ENCODE measurements at places on chromosomes 16 and 17.
A peak's percentile ranks its signal among the peaks of the same experiment; 100 is the strongest.

GRCh38 chr17:14269473-14269872 is 31.4 kb upstream of the HS3ST3B1 start:
- DNase-seq = no peak

GRCh38 chr17:16488186-16488967 is 3.6 kb downstream of the LRRC75A start:
- DNase-seq = no peak

- DNase-seq = peak; percentile 78
Observed at GRCh38 chr17:59001158-59001814, 105.4 kb downstream of the TRIM37 start.

- no peak for DNase-seq
Observed at GRCh38 chr17:9676820-9677310, 31.5 kb downstream of the USP43 start.

- no peak for DNase-seq
Observed at GRCh38 chr17:42804918-42805367, 6.3 kb downstream of the CNTD1 start.

- no peak for DNase-seq
Observed at GRCh38 chr16:23709536-23709935, 3.5 kb downstream of the ERN2 start.

- DNase-seq = no peak
Observed at GRCh38 chr17:38789185-38789584, 10.2 kb downstream of the PIP4K2B start.

- no peak for DNase-seq
Observed at GRCh38 chr17:6523330-6523729, 33.0 kb downstream of the PITPNM3 start.

DNA sequence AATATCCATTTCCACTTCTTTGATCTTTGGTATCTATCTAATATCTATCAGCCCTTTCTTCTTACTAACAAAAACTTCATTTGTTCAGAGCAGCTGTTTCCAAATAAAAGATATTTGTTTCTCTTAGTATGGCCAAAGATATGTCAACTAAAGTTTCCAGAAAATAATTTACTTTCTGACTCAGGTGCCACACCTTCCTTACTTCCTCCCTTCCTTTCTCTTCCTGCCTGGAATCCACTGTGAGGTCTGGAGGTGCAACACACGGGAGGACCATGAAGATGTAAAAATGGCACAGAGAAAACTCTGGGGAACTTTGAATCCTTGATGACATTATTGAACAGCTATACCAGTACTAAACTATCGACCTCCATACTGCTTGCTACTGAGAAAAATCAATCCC is 14.0 kb downstream of the MED13 start:
- no peak for DNase-seq

GRCh38 chr16:26605626-26606271 is 461.0 kb upstream of the C16orf82 start:
- DNase-seq = no peak

DNA sequence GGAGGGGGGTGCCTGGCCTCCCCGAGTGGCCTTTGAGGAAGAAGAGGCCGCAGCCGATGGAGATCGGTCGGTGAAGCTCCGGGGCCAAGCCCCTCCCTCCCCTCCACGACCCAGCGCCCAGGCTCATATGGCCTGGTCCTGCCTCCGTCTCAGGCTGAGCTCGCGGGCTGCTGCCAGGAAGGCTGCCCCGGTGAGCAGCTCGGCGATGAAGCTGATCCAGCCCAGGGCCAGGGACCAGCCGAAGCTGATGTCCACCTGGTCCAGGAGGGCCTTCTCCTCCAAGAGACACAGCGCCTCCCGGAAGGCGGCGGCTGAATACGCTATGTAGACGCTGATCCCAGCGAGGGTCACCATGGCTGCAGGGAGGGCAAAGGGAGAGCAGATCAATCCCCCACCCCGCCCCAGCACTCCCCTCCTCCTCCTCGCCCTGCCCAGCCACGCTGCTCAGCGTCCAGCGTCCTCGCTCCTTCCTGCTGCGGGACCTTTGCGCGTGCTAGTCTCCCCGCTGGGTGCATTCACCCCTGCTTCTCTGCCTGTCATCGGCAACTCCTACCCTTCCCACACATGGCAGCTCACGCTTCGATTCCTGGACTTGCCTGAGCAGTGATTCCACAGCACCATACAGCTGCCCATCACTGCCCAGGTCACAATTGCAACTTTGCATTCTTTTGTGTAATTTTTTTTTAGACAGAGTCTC is 20.5 kb downstream of the TMEM114 start:
- DNase-seq = no peak

- no peak for DNase-seq
Observed at GRCh38 chr16:26963109-26963508, 103.6 kb upstream of the C16orf82 start.

GRCh38 chr16:58385218-58385773 is 7.0 kb upstream of the GINS3 start:
- no peak for DNase-seq

DNA sequence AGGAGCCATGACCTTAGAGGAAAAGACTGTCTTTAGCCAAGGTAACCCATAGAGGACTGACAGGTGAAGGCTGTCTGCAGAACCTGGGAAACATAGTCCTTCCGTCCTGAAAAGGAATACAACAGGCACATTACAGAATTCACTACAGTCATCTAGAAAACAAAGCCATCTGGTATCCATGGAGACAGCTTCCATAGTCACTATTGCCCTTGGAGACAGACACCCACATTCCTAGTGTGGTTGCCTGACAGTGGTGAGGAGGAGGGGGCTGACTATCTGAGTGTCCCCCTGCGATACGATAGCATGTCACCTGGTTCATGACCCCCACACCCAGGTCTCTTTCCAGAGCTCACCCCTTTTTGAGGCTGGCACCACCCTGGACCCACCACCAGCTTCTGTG is 254.7 kb downstream of the CDH13 start:
- no peak for DNase-seq

GRCh38 chr16:80164966-80165550 is 375.7 kb upstream of the DYNLRB2 start:
- DNase-seq = no peak

DNA sequence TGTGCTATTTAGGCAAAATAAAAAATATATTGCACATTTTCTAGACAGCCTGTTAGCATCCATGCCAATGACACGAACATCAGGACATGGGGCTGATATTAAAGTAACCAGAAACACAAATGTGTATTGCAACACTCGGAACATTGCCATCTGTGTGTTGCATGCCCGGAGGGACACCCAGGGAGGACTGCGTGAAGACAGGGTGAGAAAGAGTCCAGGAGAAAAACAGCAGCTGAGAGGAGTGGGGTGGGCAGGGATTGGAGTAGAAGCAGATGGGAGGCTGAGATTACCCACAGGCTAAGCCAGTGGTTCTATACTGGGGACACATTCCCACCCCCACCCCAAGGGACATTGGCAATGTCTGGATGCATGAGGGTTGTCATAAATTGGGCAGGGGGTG is 114.8 kb downstream of the GRIN2A start:
- no peak for DNase-seq

DNA sequence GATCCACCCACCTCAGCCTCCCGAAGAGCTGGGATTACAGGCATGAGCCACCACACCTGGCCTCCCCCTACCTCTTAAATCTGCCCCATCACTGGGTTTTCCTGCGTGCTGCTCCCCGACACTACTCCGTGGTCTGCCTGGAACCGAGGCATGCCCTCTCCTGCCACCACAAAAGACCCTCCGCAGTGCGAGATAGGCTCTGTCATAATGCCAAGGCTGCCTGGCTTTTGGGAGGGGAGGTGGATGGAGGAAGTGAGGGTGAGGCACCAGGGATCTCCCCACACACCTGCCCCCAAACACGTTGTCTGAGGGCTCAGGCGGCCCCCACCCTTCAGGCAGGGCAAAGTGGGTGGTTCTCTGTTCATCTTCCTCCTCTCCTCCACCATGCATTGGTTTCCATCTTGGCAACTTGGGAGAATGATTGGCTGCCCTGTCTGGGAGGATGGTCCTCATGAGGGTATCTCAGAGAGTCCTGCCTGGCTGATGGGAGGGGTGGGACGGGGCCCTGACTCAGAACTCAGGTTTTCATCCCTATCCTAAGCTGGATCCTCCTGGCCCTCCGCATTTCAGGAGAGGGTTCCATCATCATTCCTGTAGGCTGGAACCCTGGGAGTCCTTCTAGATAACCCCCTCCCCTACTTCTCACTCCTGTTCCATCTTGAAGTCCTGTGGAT is 23.2 kb downstream of the IGFBP4 start:
- DNase-seq = no peak

DNA sequence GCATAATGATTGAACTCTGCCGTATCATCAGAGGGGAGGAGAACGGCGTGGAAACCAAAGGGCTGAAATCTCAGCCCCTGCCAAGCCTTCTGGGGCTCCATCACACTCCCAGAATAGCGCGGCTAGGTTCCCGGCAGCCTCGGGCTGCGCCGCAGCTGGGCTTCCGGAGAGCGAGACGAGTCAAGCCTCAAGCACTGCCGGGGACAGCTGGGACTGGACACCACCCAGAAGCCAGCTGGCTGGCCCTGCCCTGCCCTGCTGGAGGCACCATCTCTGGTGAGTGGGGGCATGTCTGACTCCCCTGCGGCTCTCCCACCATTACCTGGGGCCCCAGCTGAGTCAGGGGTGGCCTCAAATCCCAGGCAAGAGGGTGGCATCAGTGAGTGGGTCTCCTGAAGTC is 7.2 kb upstream of the GPRC5C start:
- no peak for DNase-seq

GRCh38 chr17:47244697-47245096 is 8.9 kb upstream of the ITGB3 start:
- no peak for DNase-seq

DNA sequence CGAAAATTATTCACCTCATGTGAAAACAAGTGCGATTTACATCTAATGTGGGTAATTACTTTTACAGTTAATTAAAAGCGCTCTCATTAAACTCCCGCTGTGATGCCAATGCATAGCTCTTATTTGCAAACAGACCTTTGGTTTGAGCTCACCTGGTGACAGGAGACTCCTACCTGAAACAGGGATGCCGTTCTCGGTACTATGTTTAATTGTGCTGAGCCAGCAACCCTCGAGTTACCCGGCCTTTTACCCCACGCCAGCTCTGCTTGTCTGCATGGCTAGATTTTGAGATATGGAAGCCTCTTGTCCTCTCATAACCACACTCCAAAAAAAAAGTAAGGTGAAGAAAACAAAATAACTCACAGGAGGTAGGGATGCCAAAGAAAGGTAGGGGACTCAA is 690.4 kb upstream of the RBFOX1 start:
- no peak for DNase-seq

GRCh38 chr17:36869856-36870719 is 67.2 kb upstream of the LHX1 start:
- peak; percentile 15 for DNase-seq

GRCh38 chr17:8173056-8173870 is 2.9 kb downstream of the TMEM107 start:
- peak; percentile 85 for DNase-seq
